ENCODE measurements at places on chromosomes 12 and 14.

- DNase-seq = no peak
Measured at GRCh38 chr14:95102680-95103044, 54.7 kb downstream of the DICER1 start.

- no peak for DNase-seq
Measured at GRCh38 chr12:53336181-53336681, at the start of gene SP7. TSS of gene SP7 (minus strand) at chr12:53336354. CDS start at chr12:53335646, 708 bp downstream.

DNA sequence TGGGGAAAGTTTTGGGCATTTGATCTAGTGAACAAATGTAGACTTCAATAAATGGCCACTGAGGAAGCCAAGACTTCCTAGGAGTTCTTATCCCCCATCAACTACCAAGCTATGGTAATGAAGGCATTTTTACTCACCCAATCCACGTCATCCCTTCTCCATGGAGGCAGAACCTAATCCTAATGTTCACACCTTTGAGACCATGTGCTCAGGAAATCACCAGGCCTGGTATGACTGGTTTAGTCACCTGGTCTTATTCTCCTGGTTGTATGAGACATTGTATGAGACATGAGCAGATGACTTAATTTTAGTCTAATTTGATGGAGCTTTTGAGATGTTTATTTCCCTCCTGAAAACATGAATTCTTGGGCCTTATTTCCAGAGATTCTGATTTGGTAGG, 88.6 kb downstream of the PAX9 start:
- DNase-seq = no peak

DNA sequence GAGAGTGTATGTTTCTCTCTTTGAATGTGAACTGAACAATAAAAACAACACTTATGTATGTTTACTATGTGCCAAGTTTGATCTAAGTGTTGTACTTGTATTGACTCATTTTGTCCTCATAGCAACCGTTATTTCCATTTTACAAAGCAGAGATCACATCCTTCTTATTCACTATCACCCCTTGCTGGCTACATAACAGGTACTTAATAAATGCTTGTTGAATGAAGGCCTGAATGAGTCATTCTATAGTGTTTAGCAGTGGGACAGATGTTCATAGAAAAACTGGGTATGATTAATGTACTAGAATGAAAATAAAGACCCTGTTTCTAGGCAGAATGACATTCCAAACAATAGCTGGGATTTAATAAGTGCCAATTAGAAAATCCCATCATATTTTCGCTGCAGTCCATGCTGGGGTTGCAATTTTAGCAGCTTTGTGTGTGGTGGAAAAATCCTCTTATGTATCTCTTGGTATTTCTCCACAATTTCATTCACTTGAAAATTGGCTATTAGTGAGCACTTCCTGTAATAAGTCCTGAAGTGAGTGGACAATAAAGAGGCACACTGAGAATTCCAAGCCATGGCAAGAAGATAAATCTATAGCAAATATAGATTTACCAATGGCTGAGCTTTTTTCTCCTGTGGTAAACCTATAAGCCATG, 86.0 kb downstream of the FAR2 start:
- no peak for DNase-seq

DNA sequence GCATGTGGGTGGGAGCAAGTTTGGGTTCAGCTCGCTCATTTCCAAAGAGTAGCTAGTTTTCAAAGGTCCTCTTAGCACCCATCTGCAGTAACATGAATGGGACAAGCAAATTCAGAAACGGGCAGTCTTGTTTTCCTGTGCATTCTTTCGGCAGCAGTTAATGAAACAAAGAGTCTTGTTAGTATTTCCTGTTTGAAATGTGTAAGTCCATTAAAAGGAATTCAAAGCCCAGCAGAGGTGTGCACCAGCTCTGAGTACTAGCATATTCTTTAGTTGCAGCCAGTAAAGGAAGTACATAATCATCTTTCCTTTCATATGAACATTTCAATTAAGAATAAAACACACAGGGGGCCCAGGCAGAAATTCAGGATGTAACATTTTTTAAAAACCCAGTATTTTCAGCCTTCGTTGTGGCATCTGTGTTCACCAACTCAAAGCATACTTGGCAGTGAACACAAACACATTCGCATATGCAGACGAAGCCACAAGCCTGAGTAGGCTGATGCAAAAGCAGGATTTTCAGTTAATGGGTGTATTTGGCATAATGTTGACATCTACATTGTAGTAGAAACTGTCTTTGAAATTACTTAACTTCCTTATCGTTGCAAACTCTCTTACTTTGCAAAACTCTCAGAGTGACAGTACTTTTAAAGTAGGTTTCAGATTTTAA, 570.0 kb upstream of the FLRT2 start:
- DNase-seq = no peak

GRCh38 chr14:90608929-90609341, 207.3 kb downstream of the TTC7B start:
- DNase-seq = no peak

GRCh38 chr12:131131077-131131807, 177.5 kb downstream of the ADGRD1 start:
- DNase-seq = no peak

- no peak for DNase-seq
Measured at GRCh38 chr12:95055057-95055456, 18.4 kb downstream of the NR2C1 start.

DNA sequence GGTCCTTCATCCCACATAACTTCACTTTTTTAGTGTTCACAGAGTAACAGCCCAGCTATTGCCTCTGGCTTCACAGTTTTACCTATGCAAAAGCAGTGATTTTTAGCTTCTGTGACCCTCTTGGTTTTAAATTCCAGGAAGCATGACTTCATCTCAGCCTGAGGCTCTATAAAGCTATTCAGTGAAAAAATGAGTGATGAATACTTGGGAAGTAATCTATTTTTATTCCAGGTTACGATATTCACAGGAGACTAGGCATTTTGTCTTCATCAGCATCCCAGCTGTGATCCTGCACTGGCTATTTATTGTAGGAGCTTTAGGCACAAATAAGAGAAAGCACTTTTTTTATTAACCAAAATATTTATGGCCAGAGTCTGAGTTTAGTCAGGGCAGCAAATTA, 164.8 kb downstream of the SNAPC1 start:
- DNase-seq = no peak
